Fibroblast of skin of abdomen (primary cell): ENCODE measurements at places on chromosomes 1 and 21.

DNA sequence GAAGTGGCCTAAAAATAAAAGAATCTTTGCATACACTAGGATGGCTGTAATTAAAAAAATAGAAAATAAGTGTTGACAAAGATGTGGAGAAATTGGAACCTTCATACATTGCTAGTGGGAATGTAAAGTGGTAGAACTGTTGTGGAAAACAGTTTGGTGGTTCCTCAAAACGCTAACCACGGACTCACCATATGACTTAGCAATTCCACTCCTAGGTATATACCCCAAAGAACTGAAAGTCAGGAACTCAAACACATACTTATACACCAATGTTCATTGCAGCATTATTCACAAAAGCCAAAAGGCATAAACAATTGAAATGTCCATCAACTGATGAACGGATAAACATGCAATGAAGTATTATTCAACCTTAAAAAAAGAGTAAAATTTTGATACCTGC, 10.8 kb upstream of the HMGCL start:
- no peak for DNase-seq

GRCh38 chr1:223770621-223771315, 58.4 kb downstream of the CAPN2 start:
- no peak for DNase-seq

DNA sequence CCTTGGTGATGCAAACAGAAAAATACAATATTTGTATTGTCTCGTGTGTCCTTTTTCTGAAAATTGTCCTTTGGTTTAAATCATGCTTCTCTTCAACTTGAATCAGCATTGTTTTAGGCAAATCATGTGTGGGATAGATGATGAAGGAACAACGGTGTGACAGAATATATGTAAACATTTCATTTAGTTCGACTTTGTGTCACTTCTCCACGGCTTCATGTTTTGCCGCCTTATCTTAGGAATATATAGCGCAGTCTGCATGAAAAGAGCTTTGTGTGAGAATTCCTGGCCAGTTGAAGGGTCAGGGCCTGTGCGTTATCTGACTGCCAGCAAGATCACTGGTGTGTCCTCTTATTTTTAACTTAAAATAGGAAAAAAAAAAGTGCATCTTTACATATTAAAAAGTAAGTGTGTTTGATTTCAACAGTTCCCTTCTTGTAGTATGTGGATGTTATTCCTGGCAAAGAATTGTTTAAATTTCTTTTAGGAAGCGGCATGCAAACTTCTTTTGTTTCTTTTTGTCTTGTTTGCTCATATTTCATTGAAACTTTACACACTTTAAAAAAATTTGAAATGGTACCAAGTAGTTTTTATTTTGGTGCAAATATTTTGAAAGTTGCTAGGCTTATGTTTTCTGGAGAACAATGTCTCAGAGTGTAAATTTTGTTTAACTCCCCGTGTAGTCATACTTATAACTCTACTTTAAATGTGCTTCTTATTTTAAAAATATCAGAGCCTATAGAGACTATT, 465.2 kb downstream of the USP25 start:
- DNase-seq = peak; percentile 23

- no peak for DNase-seq
Observed at GRCh38 chr1:1038694-1039093, 18.8 kb downstream of the AGRN start.

- no peak for DNase-seq
Observed at GRCh38 chr1:83827741-83828140, 171.2 kb downstream of the TTLL7 start.

DNA sequence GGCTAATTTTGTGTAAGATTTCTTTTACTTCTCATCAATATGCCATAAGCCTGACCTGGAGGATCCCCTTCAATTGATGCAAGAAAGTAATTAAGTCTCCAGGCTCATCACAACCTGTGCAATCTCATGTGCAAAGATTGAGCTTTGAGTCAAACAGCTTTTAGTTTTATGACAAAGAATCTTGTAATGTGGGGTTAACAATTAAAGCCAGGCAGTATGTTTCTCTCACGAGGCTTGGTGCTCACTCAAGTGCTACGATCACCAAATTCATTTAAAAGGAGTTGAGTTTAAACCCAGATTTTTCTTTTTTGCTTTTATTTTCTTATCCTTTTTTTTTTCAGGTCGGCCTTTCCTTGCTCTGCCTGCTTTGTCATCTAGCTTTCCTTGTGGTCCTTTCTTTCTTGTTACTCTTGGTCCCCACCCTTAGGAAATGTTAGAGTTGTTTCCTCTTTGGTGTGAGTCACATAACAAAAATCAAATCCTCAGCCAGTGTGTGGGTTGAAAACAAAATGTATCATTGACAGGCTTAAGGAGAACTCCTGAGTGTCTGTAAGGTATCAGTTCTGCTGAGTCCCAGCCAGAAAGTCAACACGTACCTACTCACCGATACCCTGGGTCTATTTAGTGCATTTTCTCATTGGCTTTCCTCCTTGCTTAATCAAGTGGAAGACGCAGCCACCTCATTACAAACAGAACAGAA, 1037.2 kb downstream of the ADGRL2 start:
- DNase-seq = peak; percentile 49

GRCh38 chr1:156832434-156832833, 15.8 kb upstream of the SH2D2A start:
- no peak for DNase-seq

DNA sequence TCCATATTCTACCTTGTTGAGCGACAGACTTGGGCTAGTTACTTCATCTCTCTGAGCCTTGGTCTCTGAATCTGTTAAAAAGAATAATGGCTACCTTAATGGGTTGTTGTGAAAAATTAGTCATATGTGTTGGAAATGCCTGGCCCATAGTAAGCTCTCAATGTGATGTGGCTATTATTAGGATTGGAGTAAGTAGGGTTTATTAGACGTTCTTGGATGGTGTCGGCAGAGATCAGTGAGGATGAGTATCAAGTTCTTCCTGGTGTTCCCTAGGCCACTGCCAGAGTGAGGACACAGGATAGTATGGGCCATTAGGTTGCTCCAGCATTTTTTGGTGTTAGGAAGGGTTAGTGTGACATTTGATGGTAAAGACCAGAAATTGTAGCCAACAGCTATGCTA, 121.1 kb upstream of the DUSP10 start:
- no peak for DNase-seq

GRCh38 chr1:150010393-150011115, at the start of gene OTUD7B:
Gene OTUD7B, minus strand, starts transcription at chr1:150010726. Its CDS starts 33,216 bp downstream, at chr1:149977510.
- peak; percentile 87 for DNase-seq

GRCh38 chr1:193388165-193388564, 201.8 kb upstream of the B3GALT2 start:
- no peak for DNase-seq

DNA sequence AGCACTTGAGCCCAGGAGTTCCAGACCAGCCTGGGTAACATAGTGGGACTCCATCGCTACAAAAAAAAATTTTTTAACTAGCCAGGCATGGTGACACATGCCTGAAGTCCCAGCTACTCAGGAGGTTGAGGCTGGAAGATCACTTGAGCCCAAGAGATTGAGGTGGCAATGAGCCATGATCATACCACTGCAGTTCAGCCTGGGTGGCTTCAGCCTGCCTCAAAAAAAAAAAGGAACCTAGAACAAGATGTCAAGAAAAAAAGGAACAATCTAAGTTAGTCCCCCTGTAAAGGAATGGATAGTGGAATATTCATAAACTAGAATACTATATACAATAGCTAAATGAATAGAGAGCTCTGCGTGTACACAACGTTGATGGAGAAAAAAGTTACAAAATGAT, 14.4 kb downstream of the NSL1 start:
- DNase-seq = no peak

DNA sequence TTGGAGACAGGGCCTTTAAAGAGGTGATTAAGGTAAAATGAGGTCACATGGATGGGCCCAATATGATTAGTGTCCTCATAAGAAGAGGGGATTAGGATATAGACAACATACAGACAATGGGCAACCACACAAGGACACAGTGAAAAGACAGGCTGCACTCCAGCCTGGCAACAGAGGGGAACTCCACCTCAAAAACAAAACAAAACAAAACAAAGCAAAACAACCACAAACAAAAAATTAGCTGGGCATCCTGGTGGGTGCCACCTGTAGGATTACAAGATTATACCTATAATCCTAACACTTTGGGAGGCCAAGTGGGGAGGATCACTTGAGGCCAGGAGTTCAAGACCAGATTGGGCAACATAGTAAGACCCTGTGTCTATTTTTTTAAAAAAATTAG, 4.8 kb upstream of the MDM4 start:
- no peak for DNase-seq

- DNase-seq = no peak
Observed at GRCh38 chr1:48750109-48750508, 26.6 kb downstream of the BEND5 start.

DNA sequence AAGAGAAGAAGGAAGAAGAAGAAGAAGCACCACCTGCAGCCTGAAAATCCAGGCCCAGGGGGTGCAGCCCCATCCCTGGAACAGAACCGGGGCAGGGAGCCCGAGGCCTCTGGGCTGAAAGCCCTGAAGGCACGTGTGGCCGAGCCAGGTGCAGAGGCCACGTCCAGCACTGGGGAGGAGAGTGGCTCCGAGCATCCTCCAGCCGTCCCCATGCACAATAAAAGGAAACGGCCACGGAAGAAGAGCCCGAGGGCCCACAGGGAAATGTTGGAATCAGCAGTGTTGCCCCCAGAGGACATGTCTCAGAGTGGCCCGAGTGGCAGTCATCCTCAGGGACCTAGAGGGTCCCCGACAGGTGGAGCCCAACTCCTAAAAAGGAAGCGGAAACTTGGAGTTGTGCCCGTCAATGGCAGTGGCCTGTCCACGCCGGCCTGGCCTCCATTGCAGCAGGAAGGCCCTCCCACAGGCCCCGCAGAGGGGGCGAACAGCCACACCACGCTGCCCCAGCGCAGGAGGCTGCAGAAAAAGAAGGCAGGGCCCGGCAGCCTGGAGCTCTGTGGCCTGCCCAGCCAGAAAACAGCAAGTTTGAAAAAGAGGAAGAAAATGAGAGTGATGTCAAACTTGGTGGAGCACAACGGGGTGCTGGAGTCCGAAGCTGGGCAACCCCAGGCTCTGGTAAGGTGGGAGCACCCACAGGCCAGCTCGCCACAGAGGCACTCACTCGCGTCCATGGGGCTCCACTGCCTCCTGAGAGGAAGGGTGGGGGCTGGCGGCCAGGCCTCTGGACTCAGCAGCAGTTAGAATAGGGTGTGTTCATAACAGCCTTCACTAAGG, 28.4 kb downstream of the RRP1B start:
- DNase-seq = no peak
